NCI-H345 (cell line): ENCODE measurements at places on chromosomes 3 and 15.

GRCh38 chr3:2097641-2098191, 950 bp upstream of the CNTN4 start:
- peak; percentile 10 for DNase-seq

- no peak for DNase-seq
Observed at GRCh38 chr3:42601896-42602581, 1.6 kb downstream of the NKTR start.

DNA sequence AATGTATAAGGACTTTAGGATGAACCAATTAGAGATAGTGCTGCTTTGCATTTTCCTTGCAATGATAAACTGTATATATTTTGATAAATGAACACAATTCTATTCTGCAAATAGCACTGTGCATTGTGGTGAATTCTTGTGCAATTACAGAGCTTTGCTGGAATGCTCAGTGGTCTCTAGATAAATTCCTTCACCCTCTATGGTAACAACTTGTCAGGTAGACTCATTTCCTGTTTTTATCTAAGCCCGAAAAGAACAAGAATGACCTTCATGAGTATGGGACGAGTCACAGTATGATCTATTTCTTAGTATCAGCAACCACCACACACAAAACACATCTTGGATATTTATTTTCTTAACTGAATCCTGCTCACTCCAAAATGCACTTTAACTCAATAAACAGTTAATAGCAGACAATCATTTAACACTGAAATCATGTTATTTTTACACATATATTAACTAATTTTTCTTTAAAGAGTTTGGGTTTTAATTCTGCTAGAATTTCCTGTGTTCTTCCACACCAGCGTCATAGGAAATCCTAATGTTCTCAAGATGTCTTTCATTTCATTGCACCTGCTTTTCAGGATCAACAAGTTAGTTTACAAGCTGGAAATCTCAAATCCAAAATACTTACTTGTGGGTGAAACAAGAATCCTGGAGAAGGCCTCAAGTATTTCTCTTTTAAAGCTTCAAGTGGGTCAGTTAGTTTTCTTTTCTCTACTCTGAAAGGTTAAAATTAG, 551.2 kb downstream of the MECOM start:
- no peak for DNase-seq

GRCh38 chr3:43753741-43754715, 63.3 kb downstream of the ABHD5 start:
- no peak for DNase-seq

DNA sequence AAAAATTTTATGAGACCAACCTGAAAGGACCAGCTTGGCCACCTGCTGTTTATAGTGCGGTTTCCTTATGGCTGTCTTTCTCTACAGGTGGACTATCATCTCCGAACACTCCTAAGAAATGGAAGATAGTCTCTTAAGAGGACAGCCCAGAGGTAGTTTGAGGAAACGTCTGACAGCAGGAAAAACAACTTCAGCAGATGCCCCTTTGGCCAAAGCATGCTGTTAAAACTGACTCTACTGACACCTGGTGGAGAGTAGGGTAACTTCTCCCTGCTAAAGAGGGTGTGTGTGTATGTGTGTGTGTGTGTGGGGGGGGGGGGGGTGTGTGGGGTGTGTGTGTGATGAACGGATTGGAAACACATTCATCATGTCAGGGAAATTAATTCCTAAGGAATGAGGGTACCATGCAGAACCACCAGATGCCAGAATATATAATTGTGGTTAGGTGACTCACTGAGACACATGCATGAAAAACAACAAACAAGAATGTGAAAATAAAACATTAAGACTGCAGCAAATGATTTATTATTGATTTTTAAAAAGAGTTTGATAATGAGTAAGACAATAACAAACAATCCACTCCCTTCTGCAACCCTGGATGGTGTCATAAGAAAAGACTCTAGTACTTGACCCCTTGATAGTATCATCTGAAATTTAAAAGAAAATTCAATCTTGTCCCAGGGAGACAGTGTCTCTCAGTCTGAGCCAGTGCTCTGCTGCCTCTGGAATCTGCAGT, 256.5 kb downstream of the THRB start:
- DNase-seq: peak; percentile 46

- no peak for DNase-seq
Observed at GRCh38 chr3:52430416-52430810, 14.5 kb downstream of the SEMA3G start.

DNA sequence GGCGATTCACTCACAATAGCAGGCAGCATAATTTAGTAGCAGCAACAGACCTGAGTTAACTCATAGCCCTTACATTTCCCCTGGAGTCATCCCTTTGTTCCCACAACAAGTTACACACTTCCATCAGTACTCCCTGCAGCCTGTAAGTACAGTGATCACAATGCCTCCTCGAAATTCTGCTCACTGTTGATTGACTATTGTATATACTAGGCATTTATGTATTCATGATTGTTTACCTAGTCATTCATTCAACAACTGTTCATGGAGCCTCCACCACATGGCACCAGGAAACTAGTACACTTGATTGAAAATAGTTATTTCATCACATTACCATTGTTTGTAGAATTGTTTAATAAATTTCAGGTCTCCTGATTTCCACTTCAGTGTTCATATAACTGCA, 71.4 kb upstream of the P3H2 start:
- DNase-seq: peak; percentile 90

DNA sequence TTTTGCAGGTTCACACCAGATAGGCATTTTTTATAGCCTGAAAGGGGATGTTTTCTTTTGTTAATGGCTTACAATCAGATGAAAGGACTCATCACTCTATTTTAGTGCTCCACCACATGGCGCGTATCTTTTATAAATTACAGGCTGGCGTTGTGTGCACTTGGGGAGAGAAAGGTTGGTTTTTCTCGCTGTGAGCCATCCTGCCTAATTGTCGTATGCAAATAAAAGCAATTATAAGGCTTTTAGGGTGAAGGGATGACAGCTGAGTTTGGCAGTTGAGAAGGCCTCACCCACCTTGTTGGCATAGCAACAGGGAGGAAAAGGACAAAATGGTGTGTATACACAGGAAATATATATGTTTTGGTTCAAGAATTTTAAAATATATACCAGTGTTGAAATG, 268.0 kb downstream of the NR2F2 start:
- no peak for DNase-seq

- peak; percentile 46 for DNase-seq
Observed at GRCh38 chr15:43440721-43441281, 52.2 kb downstream of the TP53BP1 start.

- no peak for DNase-seq
Observed at GRCh38 chr3:193211173-193211572, 29.8 kb upstream of the PLAAT1 start.

- DNase-seq: no peak
Observed at GRCh38 chr3:145190138-145190537, 970.8 kb downstream of the PLOD2 start.

GRCh38 chr3:153670577-153670976, 450.6 kb upstream of the ARHGEF26 start:
- DNase-seq: no peak

- no peak for DNase-seq
Observed at GRCh38 chr3:16790432-16791400, 94.0 kb upstream of the PLCL2 start.

- peak; percentile 61 for DNase-seq
Observed at GRCh38 chr3:155382396-155383042, 89.0 kb upstream of the STRIT1 start.

GRCh38 chr3:66322436-66322835, 101.6 kb downstream of the SLC25A26 start:
- DNase-seq: no peak

DNA sequence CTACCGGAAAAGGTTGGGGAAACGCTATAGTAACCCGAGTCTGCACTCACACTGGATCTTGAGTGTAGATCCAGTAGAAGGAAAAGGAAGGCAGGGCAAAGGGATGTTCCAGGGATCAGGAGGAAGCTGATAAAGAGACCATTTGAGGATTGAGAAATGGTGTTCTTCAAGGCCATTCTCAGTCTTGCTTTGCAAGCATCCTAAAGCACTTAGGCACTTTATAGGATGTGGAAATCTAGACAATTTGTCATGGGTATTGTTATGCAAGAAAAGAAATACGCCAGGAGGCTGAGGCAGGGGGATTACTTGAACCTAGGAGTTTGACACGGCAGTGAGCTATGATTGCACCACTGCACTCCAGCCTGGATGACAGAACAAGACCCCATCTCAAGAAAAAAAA, 13.2 kb upstream of the SCAMP5 start:
- DNase-seq: no peak
